Activated T-helper 1 cell treated with anti-CD3 and anti-CD28 coated beads, Interleukin-12 subunit alpha, Interleukin-12 subunit beta, Interleukin-2, Interleukin-4 antibody, amounts not matched to agents 30 ng/mL and 10 ng/mL and 1 ng/mL, durations not matched to agents 14 hours and 24 hours and 36 hours (primary cell): ENCODE measurements at places on chromosomes 5 and 9.

GRCh38 chr5:107112216-107112615, 558.5 kb downstream of the EFNA5 start:
- H3K36me3 ChIP-seq, result no peaks in the 10 kb centered on the region
- DNase-seq, result no peak
- no peak overlapping the region for H3K27ac ChIP-seq
- H3K4me3 ChIP-seq, result no peak overlapping the region
- H3K4me1 ChIP-seq, result no peaks in the 10 kb centered on the region

- no peaks in the 10 kb centered on the region for H3K27me3 ChIP-seq
- H3K4me1 ChIP-seq, result no peaks in the 10 kb centered on the region
- peaks cover 17% of the 10 kb centered on the region for H3K36me3 ChIP-seq
- H3K27ac ChIP-seq, result no peak overlapping the region
Observed at GRCh38 chr5:35640623-35641022, 23.0 kb downstream of the SPEF2 start.

- H3K4me3 ChIP-seq, result no peak overlapping the region
- no peak overlapping the region for H3K27ac ChIP-seq
- no peaks in the 10 kb centered on the region for H3K4me1 ChIP-seq
- H3K27me3 ChIP-seq, result peaks cover 2% of the 10 kb centered on the region
- DNase-seq, result no peak
- no peaks in the 10 kb centered on the region for H3K36me3 ChIP-seq
Observed at GRCh38 chr5:67652201-67652600, 455.6 kb upstream of the CD180 start.

- peaks cover 8% of the 10 kb centered on the region for H3K27me3 ChIP-seq
- no peak overlapping the region for H3K4me3 ChIP-seq
- no peak overlapping the region for H3K27ac ChIP-seq
- DNase-seq, result no peak
Observed at GRCh38 chr5:154508114-154508513, 30.1 kb upstream of the HAND1 start.

DNA sequence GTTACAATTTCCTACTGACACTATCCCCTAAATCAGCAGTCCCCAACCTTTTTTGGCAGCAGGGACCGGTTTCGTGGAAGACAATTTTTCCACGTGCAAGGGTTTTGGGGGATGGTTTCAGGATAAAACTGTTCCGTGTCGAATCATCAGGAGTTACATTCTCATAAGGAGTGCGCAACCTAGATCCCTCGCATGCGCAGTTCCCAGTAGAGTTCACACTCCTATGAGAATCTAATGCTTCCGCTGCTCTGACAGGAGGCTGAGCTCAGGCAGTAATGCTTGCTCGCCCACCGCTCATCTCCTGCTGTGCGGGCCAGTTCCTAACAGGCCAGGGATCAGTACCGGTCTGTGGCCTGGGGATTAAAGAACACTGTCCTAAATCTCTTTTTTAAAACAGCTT, 13.2 kb upstream of the NFIL3 start:
- H3K4me3 ChIP-seq, result no peak overlapping the region
- no peak for DNase-seq
- peaks cover 54% of the 10 kb centered on the region for H3K27me3 ChIP-seq
- H3K4me1 ChIP-seq, result peaks cover 20% of the 10 kb centered on the region

DNA sequence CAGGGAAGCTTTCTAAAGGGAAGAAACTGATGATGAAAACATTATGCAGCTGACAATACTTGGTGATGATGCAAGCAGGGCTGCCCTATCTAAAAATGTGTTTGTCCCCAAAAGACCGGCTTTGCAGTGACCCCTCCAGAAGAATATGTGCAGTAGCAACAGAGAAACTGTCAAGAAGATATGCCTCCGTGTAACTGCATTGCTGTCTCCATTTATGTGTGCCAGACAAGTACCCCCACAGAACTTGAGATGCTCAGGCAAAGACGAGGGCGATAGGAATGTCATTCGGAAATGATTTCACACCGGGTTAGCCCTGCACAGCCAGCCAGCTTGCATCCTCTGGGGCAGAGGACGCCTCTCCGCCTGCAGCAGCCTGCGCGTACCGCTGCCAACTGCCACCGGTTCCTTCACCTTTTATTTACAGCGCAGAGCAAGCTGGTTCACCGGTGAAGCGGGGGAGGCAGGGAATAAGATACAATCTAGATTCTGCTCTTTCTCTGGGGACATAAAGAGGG, 2.0 kb downstream of the GABBR2 start:
- no peaks in the 10 kb centered on the region for H3K4me1 ChIP-seq
- no peaks in the 10 kb centered on the region for H3K36me3 ChIP-seq
- no peak overlapping the region for H3K4me3 ChIP-seq
- no peak for DNase-seq

- H3K4me1 ChIP-seq, result peaks cover 10% of the 10 kb centered on the region
- no peak overlapping the region for H3K27ac ChIP-seq
- H3K27me3 ChIP-seq, result peaks cover 4% of the 10 kb centered on the region
- no peaks in the 10 kb centered on the region for H3K36me3 ChIP-seq
Observed at GRCh38 chr9:15146268-15146700, 160.7 kb downstream of the TTC39B start.
